ENCODE measurements at places on chromosomes 7 and 10.
A peak's percentile ranks its signal among the peaks of the same experiment; 100 is the strongest.

DNA sequence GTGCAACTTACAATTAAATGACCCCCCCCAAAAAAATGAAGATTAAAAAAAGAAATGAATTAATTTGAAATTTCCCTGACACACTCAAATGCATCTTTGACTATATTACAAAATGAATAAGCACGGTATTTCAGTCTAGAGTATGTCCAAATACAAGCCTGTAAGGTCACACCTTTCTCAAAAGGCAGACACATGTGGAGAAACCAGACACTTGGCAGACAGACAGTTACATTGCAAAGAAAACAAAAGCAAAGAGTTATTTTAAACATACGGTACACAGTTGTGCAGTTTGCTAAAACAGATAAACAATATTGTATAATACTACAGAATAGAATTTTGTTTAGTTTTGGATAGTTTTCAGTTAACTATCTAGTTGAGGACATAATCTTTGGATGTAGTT, 153.0 kb downstream of the ATE1 start:
- no peak for DNase-seq

DNA sequence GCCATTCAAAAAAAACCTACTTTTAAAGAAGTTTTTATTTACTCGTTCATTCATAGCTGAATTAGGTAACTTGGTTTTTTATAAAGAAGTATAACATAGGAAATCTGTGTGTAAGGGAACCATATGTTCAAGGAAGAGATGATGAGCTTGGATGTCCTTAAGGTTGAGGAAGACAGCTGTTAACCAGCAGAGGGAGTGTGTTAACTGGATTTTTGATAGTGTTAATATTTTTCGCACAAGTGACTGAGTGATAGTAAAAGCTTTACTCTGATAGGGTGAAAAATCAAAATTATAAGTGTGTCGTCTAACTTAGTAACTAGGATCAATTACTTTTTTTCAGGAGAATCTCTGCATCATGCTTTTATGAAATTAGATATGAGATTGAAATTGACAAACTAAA, 134.7 kb downstream of the ARL5B start:
- DNase-seq: no peak

GRCh38 chr7:503575-504111, 16.0 kb downstream of the PDGFA start:
- no peak for DNase-seq

DNA sequence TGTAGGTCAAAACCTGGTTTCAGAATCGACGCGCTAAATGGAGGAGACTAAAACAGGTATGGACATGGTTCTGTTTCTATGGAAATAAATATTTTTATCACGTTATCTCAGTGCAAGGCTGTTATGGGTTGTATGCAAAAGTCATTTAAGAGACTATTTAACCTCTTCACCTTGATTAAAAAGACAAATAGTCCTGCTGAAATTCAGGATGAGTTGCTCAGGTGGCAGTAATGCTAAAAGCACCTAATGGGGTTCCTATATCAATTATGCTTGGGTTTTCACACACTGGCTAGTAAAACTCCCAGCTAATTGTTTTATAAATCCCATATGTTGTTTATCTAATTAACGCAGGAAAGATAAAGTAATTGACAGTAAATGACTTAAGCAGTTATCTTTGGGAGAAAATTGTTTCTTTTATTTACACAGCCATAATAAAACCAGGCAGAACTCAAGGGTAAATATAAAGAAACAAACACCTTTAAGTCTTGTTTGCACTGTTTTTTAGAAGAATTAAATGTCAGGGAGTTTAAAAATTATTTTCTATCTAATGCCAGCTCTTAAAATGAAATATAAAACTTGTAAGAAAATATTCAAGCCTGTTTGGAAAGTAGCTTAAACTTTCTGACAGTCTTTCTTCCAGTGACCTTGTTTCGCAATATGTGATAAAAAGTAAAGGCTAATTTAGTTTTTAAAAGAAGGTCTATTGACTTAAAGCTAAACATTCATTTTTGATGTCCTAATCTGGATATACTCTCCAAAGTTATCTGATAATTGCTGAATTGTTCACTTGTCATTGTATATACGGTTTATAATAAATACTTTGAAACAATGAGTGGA, 3.2 kb downstream of the HHEX start:
- DNase-seq: no peak

- DNase-seq: no peak
These were observed 1.7 kb downstream of the PLEKHS1 start for GRCh38 chr10:113753020-113753692.

DNA sequence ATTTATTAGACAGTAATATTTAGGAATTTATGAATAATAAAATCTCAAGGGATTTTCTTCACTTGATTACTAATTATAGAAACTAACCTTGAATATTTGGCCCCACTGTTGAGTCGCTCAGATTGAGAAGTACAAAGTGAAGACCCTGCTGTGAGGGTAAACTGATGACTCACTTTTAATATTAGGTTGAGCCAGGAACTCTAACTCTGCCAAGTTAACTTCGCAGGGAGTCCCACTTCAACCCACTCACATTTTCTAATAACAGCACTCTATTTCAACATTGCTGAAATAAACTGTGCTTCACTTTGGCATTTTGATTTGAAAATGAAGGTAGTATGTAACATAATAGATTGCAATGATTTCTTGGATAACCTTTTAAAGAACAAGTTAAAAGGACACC, 200.7 kb downstream of the POLR1F start:
- DNase-seq: no peak

- DNase-seq: no peak
These were observed 767.7 kb downstream of the TYW1 start for GRCh38 chr7:67764289-67764688.

DNA sequence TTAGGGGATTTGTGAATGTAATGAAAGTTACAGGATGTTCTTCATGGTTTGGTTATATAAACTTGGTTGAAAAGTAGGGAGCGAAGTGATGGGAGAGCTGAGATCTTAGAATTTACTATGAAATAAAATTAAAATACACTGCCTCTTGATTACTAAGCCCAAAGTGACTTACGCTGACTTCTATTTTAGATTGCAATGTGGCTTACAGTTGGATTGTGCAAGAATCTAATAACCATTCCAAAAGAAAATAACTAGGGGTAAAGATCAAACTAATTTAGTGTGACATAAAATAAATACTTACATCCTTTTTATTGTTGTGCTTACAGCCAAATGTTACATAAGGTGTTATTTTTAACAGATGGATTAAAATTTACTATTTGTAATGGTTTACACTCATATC, 15.3 kb downstream of the WNT16 start:
- no peak for DNase-seq

DNA sequence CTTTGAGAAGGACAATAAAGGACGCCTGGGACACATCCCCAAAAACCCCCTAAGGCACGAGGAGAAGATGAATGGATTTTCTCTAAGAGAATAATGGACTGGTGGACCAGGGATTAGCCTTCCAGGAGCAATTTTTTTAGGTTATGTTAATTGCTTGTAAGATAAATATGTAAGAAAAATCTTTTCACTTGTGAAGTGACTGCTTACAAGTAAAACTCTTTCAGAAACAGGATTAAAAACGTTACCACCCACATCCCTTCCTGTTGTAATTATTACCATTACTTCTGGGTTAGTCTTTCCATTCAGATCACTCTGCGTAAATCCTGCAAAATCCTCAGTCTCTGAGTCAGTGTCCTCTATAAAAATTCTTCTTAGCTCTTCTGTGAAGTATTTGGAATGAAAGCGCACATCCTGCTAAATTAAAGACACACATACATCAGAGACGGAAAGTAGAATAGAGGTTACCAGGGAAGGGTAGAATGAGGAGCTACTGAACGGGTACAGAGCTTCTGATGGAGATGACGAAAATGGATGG, 34.3 kb downstream of the CDCA7L start:
- DNase-seq: no peak

- DNase-seq: no peak
These were observed 120.0 kb downstream of the CAMK1D start for GRCh38 chr10:12469345-12469744.

- DNase-seq: no peak
These were observed 278.7 kb downstream of the DOCK4 start for GRCh38 chr7:111927353-111928019.

- no peak for DNase-seq
These were observed 17.0 kb upstream of the ORAI2 start for GRCh38 chr7:102416406-102416805.

DNA sequence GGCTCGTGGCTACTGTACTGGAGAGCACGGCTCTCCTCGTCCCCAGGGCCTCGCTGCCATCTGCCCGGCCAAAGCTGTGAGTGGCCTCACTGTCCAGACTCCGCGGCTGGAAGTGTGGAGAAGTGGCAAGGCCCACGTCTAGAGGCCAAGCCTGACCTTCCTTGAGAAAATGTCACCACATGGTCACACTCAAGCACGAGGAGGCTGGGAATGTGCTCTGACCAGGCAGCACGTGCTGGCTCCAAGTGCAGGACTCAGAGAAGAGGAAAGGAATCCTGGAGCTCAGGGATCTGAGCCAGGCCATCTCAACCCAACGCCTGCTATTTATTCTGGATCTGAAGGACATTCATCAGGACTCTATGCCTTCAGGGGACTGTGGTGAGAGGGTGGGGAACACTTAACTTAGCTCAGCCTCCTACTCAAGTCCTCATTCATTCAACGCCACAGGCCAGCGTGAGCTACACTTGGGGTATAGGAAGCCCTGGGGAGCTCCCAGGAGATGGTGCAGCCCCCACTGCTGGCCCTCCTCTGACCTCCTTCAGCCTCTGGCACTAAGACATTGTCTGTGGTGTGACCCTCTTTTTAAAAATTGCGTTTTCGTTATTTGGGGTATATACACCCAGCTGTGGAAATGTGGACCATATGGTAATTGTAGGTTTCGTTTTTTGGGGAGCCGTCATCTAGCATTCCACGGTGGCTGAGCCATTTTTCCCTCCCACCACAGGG, 29.0 kb downstream of the EN2 start:
- DNase-seq: no peak

GRCh38 chr10:128945398-128945797, 521.6 kb upstream of the MGMT start:
- DNase-seq: no peak

- DNase-seq: no peak
These were observed 33.8 kb upstream of the FZD8 start for GRCh38 chr10:35675846-35676245.

DNA sequence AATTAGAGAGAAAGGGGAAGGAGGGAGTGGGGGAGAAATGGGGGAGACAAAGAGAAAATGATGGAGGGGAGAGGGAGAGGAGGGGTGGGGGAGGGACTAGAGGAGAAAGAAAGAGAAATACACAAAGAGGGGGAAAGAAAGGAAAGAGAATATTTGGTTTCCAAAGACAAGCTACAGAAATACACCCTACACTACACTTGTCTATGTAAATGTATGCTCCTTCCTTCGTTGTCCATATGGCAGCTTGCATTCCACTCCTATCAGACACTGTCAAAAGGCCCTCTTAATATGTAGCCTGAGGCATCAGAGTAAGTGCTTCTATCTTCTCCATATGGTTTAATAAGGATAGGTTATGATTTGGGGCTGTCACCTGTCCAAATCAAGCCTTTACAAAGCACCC, 92.8 kb upstream of the FEZF1 start:
- no peak for DNase-seq

DNA sequence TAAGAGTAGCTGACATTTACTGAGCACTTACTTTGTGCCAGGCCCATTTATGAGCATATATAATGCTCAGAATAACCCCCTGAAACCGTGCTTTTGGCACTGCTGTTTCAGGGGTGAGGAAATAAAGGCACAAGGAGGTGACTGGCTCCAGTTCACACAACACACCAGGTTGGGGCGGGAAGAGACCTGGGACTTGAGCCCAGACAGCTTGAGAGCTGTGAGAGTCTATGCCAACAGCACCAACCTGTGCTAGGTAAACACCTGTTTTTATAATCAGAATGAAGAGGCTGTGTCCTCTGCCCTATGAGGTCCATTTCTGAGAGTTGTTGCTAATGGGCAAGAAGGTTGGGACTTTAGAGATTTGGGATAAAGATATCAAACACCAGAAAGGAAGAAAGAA, 8.8 kb upstream of the AZGP1 start:
- no peak for DNase-seq

DNA sequence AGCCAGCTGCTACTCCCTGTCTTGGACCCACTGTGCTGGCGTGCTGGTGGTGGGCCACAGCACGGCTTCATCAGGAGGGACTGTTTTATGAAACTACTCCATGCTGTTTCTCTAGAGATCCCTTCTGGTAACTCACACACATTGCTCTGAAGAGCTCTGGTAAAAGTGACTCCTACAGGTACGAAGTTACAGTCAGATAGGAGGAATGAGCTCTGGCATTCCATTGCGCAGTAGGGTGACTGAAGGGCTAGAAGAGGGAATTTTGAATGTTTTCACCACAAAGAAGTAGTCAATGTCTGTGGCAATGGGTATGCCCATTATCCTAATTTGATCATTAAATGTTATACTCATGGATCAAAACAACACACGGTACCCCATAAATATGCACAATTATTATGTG, 609 bp downstream of the MAT1A start:
- DNase-seq: no peak

- DNase-seq: no peak
These were observed 57.8 kb downstream of the SYPL1 start for GRCh38 chr7:106054156-106054910.

- no peak for DNase-seq
These were observed 134.6 kb upstream of the TCF7L2 start for GRCh38 chr10:112815269-112816032.

GRCh38 chr7:156545979-156546378, 94.6 kb upstream of the RNF32 start:
- DNase-seq: no peak

- no peak for DNase-seq
These were observed 8.4 kb downstream of the CPA2 start for GRCh38 chr7:130274983-130275591.

DNA sequence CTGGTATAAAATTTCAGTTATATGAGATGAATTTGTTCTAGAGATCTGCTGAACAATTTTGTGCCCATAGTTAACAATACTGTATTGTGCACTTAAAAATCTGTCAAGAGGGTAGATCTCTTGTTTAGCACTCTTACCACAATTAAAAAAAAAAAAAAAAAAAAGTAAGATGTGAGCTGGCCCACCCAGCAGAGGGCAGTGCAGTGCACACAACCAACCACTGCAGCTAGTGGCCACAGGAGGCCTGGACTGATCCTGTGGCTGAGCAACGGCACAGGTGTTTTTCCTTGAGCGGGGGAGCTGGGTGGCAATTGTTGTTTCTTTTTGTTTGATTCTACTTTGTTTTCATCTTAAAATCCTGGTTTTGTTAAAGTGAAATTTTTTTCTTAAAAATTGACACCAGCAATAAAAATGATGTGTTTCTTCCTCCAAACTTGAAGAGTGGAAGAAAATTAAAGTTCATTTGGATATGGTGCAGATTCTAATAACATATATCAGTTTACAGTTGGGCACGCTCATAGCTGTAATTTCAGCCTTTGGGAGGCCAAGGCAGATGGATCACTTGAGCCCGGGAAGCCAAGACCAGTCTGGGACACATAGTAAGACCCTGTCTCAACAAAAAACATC, 171.1 kb upstream of the TBX20 start:
- peak; percentile 19 for DNase-seq

DNA sequence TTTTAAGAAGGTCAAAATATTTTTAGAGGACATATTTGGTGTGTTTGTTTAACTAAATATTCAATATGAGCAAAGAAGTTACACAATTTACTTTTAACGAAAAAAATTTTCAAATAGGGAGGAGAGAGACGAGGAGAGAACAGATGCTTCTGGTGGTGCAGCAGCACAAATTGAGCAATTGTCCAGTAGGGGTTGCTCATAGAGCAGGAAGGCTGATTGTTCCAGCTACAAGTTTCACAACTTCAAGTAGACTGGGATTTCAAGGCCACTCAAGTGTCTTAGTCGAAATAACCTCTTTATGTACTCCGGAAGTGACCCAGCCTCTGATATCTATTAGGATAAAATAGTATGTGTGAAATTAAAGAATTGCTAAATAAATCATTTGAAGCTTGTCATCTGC, 197.9 kb downstream of the HDAC9 start:
- no peak for DNase-seq

- no peak for DNase-seq
These were observed at the start of gene FRMPD2 for GRCh38 chr10:48274636-48275035. Gene FRMPD2, minus strand, starts transcription at chr10:48274696. Its CDS starts 129 bp downstream, at chr10:48274567.

Data from T-helper 2 cell (primary cell).